Kasumi-1 (cell line): ENCODE measurements at places on chromosomes 16 and 17.
A peak's percentile ranks its signal among the peaks of the same experiment; 100 is the strongest.

- DNase-seq: no peak
Observed at GRCh38 chr16:49075709-49076108, 205.9 kb downstream of the CBLN1 start.

DNA sequence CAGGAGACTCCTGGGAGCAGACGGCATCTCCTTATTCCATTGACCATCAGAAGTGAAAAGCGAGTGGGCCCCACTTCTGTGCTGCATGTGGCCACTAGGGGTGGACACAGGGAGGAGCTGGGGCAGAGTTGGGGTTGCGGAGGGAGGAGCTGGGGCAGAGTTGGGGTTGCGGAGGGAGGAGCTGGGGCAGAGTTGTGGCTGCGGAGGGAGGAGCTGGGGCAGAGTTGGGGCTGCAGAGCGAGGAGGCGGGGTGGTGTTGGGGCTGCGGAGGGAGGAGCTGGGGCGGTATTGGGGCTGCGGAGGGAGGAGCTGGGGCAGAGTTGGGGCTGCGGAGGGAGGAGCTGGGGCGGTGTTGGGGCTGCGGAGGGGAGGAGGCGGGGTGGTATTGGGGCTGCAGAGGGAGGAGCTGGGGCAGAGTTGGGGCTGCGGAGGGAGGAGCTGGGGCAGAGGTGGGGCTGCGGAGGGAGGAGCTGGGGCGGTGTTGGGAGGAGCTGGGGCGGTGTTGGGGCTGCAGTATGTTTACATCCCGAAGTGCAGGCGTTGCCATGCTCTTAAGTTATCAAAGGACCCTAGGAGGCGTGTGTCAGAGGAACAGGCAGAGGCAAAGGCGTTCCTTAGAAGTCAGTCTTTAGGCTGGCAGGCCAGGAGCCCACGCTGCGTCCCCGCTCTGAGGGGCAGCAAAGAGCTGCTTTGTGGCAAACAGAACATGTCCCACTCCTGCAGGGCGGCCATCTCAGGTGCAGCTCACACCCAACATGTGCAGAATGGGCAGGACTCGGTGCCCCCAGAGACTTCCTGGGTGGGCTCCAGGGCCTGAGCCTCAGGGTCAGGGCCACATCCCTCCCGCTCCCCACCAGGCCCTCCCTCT, 76.0 kb downstream of the ZNF778 start:
- no peak for DNase-seq

- DNase-seq: peak; percentile 8
Observed at GRCh38 chr16:50644729-50645128, 36.4 kb downstream of the SNX20 start.

- no peak for DNase-seq
Observed at GRCh38 chr16:78462288-78463208, 363.1 kb downstream of the WWOX start.

DNA sequence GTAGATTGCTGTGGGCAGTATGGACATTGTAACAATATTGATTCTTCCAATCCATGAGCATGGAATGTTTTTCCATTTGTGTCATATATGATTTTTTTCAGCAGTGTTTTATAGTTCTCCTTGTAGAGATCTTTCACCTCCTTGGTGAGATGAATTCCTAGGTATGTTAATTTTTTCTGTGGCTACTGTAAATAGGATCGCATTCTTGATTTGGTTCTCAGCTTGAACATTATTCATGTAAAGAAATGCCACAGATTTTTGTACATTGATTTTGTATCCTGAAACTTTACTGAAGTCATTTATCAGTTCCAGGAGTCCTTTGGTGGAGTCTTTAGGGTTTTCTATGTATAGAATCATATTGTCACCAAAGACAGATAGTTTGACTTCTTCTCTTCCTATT, 19.7 kb upstream of the CDR2 start:
- no peak for DNase-seq

GRCh38 chr17:72702998-72703397, 389.5 kb downstream of the SLC39A11 start:
- no peak for DNase-seq

DNA sequence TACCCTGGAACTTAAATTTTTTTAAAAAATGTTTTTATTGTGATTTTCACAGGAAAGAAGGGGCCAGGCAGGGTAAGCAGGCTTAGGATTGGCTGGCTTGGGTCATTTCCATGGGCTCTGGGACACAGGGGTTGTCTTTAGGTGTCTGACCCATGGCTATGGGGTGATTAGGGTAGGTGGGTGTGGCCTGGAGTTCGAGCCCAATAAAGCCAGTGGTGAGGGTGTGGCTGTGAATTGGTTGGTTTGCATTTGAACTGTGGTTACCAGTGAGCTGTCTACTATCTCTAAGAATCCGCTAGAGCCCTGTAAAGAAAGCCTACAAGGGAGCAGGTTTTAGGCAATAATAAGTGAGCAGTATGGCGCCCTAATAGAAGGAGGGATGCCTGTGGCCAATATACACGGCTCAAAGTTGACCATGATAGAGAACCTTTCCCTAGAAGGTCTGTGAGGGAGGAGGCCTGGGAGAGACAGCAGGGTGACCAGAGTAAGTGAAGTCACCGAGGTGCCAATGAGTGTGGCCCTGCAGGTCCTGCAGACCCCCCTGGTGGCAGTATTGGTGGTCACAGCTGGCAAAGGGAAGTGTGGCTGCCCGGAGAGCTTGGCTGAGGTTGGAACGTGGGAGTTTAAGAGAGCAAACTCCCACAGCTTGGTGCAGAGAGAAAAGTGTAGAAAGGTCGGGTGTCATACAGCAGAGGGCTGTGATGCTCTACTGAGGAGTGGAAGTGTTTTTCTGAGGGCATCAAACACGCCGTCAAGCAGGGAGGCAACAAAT, 454.0 kb downstream of the WWOX start:
- no peak for DNase-seq

- DNase-seq: no peak
Observed at GRCh38 chr16:21128991-21129390, 21.7 kb downstream of the DNAH3 start.

- no peak for DNase-seq
Observed at GRCh38 chr17:64240261-64240740, 22.8 kb downstream of the TEX2 start.

DNA sequence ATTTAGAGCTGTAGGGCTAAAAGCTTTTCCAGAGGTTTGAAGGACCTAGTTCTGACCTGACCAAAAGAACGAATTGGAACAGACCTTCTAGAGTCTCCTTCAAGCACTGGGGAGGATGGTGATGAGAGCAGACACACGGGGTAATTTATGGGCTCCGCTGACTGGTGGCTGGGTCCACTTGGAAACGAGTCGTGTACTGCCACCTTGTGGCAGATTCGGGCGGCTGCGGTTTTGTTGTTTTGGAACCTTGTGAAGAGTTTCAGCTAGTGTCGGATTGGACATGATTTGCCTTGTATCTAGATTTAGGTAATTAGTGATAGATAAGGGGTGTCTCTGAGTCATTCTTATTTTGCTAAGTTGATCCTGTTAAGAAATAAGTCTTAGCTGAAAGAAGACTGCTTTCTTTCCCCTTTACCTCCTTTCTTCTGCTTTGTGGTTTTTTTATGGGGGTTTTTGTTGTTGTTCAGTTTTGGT, 98.9 kb downstream of the AATF start:
- peak; percentile 80 for DNase-seq

GRCh38 chr17:64498308-64499203, 1.7 kb upstream of the POLG2 start:
- no peak for DNase-seq

DNA sequence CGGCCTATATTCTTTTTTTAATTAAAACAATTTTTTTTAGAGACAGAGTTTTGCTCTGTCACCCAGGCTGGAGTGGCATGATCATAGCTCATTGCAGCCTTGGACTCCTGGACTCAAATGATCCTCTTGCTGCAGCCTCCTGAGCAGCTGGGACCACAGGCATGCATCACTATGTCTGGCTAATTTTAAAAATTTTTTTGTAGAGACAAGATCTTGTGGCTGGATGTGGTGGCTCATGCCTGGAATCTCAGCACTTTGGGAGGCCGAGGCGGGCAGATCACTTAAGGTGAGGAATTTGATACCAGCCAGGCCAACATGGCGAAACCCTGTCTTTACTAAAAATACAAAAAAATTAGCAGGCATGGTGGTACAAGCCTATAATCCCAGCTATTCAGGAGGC, 54.8 kb upstream of the MSI2 start:
- no peak for DNase-seq

GRCh38 chr17:18950346-18950745, 1.6 kb upstream of the SLC5A10 start:
- no peak for DNase-seq

GRCh38 chr17:8912084-8912981, 44.9 kb upstream of the PIK3R6 start:
- no peak for DNase-seq

- DNase-seq: peak; percentile 47
Observed at GRCh38 chr16:28543072-28543471, 4.3 kb upstream of the NUPR1 start.

- DNase-seq: no peak
Observed at GRCh38 chr17:55319933-55320593, 55.3 kb downstream of the HLF start.

GRCh38 chr17:30922235-30923030, 688 bp downstream of the ADAP2 start:
- no peak for DNase-seq

GRCh38 chr17:4583782-4584100, 588 bp upstream of the SMTNL2 start:
- peak; percentile 34 for DNase-seq
